ENCODE measurements at places on chromosomes 16 and 17.

DNA sequence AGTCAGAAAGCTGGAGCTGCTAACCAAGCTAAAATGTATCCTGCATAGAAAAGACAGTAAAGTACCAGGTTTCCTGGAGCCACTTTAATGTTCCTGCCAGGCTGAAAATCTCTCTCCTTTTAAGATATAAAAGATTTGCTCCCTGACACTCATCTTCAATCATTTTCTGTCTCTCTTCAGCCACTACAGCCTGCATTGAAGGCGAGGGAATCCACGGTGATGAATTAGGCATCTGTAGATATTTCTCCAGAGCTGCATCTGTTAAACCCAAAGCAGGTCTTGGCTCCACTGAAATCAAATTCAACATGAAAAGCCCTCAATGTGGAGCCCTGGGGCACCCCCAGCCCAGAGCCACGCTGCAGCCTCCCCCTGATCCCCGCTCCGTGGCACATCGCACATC lies 94.7 kb upstream of the CRHR1 start:
- DNase-seq = no peak

DNA sequence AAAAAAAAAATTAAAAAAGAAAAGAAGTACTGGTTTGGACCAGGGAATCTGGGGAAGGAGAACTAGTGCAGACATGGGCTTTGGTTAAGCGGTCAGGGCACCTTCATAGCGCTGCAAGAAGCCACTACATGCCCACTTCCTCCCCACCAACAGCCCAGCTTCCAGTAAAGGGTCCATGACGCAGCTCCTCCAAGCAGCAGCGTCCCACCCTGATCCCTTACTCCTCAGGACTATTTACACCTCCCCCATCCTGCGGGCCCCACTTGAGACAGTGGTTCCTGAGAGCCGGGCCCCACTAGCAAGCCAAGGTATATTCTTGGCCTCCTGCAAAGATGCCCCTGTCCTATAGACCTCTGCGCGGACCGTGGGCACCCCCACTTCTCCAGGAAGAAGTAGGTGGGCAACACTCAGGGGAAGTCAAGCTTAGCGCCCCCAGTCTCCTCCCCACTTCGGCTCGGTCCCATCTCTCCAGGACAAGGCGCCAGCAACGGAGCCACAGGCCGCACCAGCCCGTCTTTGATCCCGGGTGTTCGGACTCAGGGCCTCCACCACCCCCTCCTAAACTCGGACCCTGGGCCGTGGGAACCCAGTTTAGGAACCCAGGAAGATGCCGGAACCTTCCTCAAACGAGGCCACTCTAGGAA lies 913 bp upstream of the PRR14 start:
- no peak for DNase-seq

- DNase-seq = no peak
Observed at GRCh38 chr17:49878931-49879904, 31.3 kb upstream of the TAC4 start.

GRCh38 chr16:19210968-19211367 lies 42.9 kb downstream of the SYT17 start:
- DNase-seq = no peak

GRCh38 chr16:75909746-75910145 lies 183.5 kb upstream of the CPHXL start:
- DNase-seq = no peak

- DNase-seq = no peak
Observed at GRCh38 chr17:58383892-58384462, 32.0 kb upstream of the SUPT4H1 start.

GRCh38 chr16:69847643-69848042 lies 85.5 kb downstream of the WWP2 start:
- no peak for DNase-seq

- no peak for DNase-seq
Observed at GRCh38 chr17:81153340-81153803, 11.9 kb upstream of the PVALEF start.

GRCh38 chr17:81960130-81960958 lies 643 bp downstream of the NOTUM start:
- no peak for DNase-seq

GRCh38 chr17:81870131-81870980 lies 781 bp downstream of the ARHGDIA start:
- DNase-seq = no peak

- DNase-seq = no peak
Observed at GRCh38 chr16:85049706-85050305, 22.2 kb downstream of the KIAA0513 start.

GRCh38 chr17:48442819-48443218 lies 12.8 kb upstream of the SKAP1 start:
- DNase-seq = no peak

GRCh38 chr16:22098405-22099255 lies 6.3 kb downstream of the VWA3A start:
- peak; percentile 24 for DNase-seq

GRCh38 chr16:867421-868385 lies 67.2 kb upstream of the GNG13 start:
- no peak for DNase-seq

Data from NCI-H2081 treated with DMSO at 0.1 percent for 48 hours (cell line).